ACHN (cell line): ENCODE measurements at places on chromosomes 5 and 9.

GRCh38 chr9:89433826-89434225, 64.1 kb downstream of the SEMA4D start:
- DNase-seq: peak; percentile 12

DNA sequence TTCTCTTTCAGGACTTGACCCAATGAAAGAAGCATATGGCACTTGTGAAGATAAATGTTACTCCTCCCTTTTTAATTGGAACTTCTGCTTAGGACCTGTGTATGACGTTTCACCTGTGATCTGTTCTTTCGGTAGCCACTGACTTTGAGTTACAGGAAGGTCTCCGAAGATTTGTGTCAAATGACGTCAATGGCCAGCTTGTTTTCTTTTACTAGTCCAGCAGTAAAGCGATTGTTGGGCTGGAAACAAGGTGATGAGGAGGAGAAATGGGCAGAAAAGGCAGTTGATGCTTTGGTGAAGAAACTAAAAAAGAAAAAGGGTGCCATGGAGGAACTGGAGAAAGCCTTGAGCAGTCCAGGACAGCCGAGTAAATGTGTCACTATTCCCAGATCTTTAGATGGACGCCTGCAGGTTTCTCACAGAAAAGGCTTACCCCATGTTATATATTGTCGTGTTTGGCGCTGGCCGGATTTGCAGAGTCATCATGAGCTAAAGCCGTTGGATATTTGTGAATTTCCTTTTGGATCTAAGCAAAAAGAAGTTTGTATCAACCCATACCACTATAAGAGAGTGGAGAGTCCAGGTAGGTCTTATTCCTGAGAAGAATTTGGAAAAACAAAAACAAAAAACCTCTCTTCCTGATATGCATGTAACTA, 21.1 kb downstream of the SMAD5 start:
- no peak for DNase-seq

DNA sequence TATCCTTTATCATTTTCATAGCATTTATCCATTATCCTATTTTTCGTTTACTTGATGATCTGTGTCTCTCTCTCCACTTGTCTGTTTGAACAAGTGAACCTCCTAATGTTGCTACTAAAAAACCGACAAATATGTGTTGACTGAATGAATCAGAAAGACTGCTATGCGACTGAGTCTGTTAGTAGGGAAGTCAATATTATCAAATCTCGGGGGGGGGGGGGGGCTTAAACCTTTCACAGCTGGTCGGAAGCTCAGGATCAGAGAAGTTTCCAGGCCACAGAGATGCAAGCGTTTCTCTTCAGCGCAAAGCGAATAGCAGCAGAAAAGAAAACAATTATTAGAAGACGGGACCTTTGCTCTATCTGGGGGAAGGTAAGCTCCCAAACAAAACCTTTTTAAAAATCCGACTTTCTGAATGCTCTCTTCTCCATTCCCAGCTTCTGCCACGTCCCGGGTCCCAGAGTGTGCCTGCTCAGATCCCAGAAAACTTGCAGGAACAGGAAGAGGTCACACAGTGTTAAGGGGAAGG, 412 bp downstream of the RIOK2 start:
- DNase-seq: no peak

DNA sequence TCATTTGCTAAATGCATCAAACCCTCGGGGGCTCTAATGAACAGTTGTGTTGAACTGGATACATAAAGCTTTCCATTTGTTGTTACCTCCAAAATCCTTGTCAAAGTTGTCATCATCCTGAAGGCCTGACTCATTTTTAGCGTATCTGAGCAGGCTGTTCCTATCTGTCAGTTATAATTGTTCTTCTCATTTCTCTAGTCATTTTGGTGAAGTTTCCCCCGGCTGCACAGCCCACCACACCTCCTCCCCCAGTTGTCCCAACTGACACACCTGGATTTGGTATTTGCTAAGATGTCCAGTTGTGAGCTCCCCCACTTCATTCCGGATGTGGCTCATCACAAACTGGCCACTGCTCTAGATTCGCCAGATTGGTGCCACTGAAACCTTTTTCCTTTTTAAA, 27.7 kb downstream of the ZFAND5 start:
- DNase-seq: no peak

- DNase-seq: peak; percentile 15
These were observed 71.2 kb upstream of the GLIS3 start for GRCh38 chr9:4371108-4371507.

GRCh38 chr5:95946451-95946850, 15.2 kb downstream of the ELL2 start:
- DNase-seq: no peak

GRCh38 chr5:138949988-138950387, 74.9 kb upstream of the LRRTM2 start:
- DNase-seq: no peak

DNA sequence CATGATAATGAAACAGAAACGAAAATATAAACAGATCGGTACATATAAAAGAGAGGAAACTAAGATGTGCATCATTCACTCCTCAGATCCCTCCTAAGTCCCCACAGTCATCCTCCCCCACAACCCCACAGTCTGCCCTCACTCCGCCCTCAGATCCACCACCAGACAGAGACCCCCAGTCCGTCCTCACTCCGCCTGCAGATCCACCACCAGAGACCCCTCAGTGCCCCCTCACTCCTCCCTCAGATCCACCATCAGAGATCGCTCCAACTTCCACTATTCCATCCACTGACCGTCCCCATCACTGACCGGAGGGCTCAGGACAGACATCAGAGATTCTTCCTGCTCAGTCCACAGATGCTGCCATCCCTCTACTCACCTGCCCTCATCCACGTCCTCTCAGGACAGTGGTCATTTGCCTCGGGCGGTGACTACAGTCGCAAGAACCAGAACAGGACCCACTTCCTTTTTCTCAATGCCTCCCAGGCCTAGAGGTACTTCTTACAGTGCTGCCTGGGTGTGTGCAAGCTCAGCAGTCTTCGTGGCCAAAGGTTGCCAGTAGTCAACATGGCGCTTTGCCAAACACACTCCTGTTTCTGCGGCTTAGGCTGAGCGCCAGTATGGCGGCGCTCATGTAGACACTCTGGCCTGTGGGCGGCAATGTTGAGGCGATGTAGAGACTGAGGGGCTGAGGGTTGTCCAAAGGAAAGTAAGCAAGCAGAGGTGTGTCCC, 8.3 kb upstream of the SPATA31C1 start:
- DNase-seq: no peak

GRCh38 chr5:69136293-69136692, 30.7 kb upstream of the CCNB1 start:
- no peak for DNase-seq

DNA sequence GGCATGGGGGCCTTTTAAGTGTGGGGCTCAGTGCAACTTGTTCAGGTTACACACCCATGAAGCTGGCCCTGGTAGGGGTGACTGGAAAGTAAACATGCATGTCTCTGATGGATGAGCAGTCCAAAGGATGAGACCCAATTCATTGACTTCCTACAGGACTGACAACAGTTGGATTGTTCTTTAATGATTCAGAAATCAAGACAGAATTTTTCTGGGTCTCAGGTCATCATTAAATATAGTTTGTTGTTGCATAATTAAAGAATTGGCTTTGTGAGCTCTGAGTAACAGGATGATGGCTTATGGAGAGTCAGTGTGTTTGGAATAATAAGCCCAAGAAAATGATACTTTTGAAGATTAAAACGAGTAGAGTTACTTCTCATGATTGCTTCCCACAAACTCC, 604.2 kb upstream of the CLINT1 start:
- no peak for DNase-seq

- peak; percentile 6 for DNase-seq
These were observed 8.0 kb upstream of the PCA3 start for GRCh38 chr9:76756268-76756640.

GRCh38 chr9:34741628-34742027, 31.7 kb upstream of the CCL21 start:
- DNase-seq: no peak

DNA sequence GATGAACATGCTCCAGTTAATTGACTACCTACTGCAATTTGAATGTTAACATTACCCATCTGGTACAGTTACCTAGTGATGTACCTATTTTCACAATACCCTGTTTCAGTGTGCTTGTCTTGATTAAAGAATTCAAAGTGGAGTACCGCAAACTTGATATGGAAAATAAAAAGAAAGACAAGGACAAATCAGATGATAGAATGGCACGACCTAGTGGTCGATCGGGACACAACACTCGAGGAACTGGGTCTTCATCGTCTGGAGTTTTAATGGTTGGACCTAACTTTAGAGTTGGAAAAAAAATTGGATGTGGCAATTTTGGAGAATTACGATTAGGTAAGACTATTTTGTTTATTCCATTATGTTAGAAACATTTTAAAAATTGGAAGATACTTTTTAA, 33.5 kb downstream of the CSNK1G3 start:
- DNase-seq: peak; percentile 34

DNA sequence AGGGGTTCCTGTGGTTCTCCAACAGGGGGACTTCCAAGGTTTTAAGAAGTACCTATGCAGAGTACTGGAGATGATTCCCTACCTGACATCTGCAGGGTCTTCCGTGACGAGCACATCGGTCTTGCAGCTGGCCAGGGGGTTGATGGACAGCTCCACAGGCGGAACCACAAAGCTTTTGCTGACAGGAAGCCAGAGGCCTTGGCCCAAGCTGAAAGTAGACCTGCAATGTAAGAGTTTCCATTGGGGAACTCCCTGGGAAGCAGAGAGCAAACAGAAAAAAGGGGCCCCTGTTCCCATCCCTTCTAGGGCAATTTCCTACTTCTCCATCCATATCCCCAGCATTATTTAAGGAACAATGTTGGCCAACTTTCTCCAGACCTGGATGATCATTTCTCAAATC, 288.0 kb downstream of the TRIM32 start:
- no peak for DNase-seq

DNA sequence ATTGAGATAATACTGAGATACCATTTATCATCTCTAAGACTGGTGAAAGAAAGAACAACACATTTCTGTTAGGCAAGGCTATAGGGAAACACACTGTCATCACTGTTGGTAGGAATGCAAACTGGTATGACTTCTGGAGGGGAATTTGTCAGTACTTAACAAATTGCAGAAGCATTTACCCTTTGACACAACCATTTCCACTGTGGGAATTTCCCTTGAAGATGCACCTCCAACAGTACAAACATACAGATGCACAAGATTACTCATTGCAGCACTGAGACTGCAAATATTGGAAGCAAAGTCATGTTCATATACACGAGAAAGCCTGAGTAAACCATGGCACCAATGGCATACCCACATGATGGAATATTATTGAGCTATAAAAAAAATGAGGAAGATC, 17.6 kb downstream of the GM2A start:
- DNase-seq: no peak

- no peak for DNase-seq
These were observed 1938.4 kb upstream of the C9orf72 start for GRCh38 chr9:29511680-29512079.

- DNase-seq: peak; percentile 97
These were observed 124.3 kb downstream of the SUSD1 start for GRCh38 chr9:112050544-112051475.

GRCh38 chr5:39801306-39801705, 376.5 kb upstream of the DAB2 start:
- no peak for DNase-seq

DNA sequence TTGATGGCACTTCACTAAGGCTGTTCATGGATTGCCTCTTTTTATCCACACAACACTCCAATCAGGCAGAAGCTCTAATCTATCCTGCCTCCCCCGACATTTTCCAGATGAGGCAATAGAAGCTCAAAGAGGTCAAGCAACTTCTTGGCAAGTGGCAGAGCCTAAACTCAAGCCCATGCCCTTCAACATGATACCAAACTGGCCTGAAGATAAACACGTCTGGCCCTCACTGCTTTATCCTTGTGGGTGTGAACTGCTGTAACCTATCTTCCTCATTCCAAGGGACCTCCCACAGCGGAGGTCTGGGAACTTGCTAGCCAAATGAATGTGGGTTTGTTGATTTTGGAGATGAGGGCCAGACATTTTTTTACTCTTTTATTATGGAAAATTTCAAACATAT, 9.5 kb downstream of the SLC35A4 start:
- DNase-seq: no peak

DNA sequence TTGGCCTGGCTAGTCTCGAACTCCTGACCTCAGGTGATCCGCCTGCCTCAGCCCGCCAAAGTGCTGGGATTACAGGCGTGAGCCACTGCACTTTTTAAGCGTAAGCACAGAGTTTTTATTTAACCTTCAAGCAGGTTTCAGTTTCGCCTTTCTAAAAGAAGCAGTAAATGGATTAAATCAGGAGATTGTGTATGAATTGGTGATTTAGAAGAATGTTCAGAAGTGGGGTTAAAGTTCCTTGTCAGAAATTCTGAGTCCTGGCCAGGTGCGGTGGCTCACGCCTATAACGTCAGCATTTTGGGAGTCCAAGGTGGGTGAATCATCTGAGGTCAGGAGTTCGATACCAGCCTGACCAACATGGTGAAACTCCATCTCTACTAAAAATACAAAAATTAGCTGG, 12.2 kb downstream of the HSPA4 start:
- no peak for DNase-seq

- DNase-seq: no peak
These were observed 71.3 kb upstream of the GHR start for GRCh38 chr5:42351956-42352355.

DNA sequence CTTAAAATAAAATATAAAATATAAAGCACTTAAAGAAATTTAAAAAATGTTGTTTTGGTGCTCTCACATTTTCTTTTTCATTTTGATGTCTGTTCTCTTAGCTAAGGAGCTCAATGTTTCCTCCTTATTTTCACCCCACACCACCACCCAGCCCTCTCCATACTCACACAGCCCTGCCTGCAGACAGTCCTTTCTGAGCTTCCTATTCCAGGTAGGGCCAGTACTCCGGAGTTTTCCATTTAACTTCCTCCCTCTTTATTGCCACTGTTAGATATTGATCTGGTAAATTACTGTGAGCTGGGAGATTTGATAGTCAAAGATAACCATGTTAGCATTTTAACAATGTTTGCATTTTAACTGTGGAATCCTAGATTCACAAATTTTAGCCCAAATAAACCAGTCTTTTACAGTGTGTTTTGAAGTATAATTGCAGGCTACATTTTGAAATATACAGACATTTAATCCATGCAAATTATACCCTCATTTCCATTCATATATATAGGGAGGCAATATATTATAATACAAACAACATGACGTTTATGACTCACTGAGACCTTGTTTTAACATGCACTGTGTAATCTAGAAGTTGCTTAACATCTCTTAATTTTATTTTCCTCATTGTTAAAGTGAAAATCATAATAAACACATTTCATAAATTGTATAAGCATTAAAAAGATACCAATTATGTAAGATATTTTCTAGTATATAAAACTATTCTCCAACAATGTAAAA, 927.1 kb downstream of the NR2F1-AS1 start:
- no peak for DNase-seq

DNA sequence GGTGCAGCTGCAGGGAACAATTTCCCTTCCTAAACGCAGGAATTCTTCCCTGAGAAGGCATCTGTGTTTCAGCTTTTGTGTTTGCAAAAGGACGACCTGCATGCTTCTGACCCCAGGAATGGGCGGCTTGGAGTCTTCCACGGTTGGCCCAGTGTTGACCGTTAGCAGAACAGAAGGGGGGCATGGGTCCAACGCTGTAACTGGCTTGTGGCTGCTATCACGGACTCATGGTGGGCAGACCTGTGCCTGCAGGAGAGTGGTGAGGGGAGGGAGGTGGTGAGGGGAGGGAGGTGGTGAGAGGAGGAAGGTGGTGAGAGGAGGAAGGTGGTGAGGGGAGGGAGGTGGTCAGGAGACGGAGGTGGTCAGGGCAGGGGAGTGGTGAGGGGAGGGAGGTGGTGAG, 388.6 kb upstream of the IRX4 start:
- DNase-seq: no peak
